ENCODE measurements at places on chromosomes 16 and 17.

DNA sequence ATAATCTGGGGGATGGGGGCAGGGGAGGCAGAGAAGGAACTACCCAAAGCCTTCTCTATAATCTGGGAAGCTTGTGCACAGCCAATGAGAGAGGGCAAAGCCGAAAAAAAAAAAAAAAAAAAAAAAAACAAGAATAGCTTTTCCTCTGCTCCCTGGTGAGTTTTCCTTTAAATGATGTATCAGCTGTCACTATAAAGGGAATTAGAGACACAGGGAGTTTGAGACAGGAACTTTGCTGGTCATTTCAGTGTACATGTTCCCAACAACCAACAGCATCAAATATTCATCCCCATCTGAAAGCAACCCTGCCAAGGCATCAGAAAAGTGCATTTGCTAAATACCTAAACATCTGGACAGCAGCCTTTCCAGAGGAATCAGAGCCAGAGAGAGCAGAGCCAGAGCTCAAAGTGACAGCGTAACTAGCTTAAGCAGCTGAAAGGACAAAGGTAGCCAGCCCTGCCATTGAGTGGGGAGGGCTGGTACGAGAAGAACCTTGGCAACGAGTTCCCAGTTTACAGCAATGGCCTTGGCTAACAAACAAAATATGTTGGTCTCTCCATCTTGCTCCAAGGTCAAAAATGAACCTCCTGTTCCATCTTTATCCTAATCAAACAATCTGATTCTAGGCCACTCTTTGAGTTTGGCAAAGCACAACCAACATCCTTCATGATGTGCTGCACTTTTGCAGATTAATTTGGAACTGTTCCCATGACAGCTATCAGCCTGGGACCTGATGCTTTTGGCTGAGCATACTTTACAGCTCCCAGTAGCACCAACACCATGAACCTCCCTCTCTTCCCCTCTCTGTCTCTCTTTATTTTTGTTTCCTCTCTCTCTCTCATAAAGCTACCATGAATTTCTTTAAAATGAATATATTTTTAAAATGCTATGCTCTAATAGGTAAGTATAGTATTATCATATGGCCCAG is 143.7 kb upstream of the GNAO1 start:
- DNase-seq, result no peak

DNA sequence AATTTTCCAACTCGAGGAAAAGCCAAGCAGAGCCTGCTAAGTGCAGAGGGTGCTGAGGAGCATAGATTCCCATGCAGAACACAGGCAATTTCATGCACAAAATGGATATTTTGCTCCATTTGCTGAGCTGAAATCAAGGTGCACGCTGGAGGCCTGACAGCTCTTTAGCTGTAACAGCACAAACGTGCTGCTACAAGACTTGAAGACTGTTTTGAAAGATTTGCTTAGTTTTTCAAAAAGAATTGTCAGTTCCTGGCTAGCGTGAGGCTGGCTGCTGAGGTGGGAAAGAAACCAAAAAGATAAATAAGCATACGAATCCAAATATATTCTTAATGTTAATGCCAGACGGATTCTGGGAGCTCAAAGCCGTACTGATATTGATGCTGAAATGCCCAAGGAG is 309.0 kb upstream of the MAF start:
- no peak for DNase-seq

DNA sequence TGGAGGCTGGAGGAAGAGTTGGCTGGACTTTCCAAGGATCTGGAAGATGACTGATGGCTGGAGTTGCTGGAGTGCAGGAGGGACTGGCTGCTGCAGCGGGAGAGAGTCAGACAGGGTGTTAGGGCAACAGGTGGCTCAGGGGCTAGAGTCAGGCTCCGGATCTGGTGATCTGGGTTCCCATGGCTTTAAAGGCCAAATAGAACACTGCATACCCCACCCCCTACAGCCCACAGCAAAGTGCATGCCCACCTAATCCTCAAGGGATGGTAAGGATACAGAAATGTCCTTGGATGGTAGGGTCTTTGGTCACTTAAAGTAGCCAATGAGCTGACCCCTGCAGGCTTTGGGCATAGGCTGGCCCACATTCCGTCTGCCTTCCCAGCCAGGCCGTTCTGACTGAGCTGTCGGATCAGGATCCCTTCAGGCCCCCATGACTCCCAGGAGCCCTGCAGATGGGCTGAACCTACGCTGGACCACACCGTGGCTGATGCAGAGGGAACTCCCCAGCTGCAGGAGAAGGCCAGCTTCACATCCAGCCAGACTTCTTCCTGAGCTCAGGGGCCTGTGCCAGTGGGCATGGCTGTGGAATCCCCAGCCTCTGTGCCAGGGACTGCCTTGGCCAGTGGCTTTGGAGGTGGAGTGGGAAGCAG is 13.9 kb downstream of the TNS4 start:
- DNase-seq, result no peak

DNA sequence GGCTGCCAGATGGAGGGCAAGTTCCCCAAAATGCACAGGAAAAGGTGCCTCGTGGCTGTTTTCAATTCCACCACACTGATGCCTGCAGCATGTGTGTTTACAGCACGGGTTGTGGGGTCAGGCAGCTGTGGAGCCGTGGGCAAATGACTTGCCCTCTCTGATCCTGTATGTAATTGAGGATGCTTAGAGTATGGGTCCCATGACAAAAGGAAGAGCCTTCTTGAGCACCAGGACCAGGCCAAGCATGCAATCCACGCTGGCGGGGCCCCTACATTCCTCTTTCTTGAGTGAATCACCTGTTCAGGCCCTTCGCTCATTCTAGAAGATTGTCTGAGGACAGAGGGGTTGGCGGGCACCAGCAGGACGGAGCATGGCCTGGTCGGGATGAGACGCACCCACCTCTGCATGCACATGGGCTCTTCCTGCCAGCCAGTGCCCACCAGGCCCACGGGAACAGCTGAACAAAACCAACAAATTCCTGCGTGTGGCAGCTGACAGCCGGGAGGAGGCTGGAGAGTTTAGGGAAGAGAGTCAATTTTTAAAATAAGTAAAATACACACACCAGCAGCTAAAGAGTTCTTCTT is 1.4 kb upstream of the CTRB2 start:
- no peak for DNase-seq

GRCh38 chr17:55002458-55002857 is 33.9 kb downstream of the STXBP4 start:
- no peak for DNase-seq

GRCh38 chr16:88467541-88467944 is 14.5 kb downstream of the ZFPM1 start:
- DNase-seq, result no peak

GRCh38 chr17:58318065-58318481 is 10.5 kb downstream of the TSPOAP1 start:
- DNase-seq, result no peak

DNA sequence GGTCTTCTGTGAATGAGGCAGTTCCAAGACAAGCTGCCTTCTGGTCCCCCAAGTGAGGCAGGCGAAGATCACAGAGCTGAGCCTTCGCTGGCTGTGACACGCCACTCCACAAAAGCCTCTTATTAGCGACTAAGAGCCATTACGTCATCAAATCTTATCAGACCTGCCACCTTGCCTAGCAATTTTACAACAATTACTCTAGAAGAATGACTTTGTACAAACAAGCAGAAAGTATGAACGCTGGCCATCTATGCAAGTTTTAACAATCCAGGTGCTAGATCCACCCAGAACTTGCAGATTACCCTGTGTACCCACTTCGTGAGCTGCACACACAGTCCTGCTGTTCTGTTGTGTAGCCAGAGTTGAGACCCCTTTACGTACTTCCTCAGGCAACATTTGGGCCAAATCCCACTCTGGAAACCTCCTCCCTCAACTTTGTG is 3.8 kb upstream of the ICAM2 start:
- DNase-seq, result no peak

- DNase-seq, result no peak
These were observed 66.8 kb downstream of the KPNA2 start for GRCh38 chr17:68102318-68102758.

GRCh38 chr16:72814226-72814625 is 233.7 kb downstream of the ZFHX3 start:
- no peak for DNase-seq

DNA sequence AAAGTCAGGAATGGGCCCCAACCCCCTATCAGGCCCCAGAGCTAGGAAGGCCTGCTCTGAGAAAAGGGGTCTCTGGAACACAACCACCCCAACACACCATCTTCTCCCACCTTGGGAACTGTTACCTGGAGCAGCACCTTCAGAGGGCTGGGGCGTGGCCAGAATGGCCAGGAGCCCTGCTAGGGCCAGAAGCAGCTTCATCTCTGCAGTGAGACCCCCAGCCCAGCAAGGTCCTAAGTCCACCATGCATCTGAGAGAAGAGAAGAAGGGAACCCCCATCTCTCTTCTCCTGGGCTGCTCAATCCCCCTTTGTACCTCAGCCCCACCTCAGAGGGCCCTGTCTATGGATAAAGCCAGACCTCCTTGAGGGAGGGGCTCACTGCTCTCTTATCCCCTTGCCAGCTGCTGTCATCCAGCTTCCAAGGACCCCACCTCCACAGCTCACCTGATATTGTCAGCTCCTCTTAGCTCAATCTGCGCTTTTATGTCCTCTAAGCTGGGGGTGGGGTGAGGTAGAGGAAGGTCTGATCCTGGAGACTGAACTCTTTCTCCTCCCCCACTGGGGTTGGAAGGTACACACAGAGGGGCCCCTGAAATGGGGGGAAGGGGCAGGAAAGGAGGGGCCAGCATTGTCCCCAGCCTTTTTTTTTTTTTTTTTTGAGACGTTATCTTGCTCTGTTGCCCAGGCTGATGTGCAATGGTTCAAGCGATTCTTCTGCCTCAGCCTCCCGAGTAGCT is at the start of gene MPO:
Gene MPO, minus strand, starts transcription at position 456 of the 738 bp plus-strand sequence. Its CDS starts 177 bp downstream, at position 279.
- DNase-seq, result no peak

Measured in HS-27A (cell line).